H54 (cell line): ENCODE measurements at places on chromosomes 4 and X.

GRCh38 chrX:23327104-23327503, 7.5 kb upstream of the PTCHD1 start:
- DNase-seq = no peak

DNA sequence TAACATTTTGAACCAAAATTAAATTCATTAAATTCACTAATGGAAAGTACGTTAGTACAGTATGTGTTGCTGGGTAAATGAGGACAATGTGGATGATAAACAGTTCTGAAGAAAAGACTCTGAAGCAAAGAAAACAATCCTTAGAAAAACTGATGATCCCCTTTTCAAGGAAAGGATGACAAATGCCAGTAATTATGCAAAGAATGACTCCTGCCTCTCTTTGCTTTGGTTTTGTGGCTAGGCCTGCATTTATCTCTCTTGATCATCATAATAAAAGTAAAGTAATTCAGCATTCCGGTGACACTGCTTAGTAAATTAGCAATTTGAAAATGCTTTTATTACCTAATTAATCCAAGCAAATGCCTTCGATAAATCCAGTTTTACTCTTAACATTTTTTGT, 652.2 kb upstream of the DIPK2B start:
- DNase-seq = no peak

- no peak for DNase-seq
Observed at GRCh38 chrX:13377550-13377934, 57.7 kb upstream of the ATXN3L start.

DNA sequence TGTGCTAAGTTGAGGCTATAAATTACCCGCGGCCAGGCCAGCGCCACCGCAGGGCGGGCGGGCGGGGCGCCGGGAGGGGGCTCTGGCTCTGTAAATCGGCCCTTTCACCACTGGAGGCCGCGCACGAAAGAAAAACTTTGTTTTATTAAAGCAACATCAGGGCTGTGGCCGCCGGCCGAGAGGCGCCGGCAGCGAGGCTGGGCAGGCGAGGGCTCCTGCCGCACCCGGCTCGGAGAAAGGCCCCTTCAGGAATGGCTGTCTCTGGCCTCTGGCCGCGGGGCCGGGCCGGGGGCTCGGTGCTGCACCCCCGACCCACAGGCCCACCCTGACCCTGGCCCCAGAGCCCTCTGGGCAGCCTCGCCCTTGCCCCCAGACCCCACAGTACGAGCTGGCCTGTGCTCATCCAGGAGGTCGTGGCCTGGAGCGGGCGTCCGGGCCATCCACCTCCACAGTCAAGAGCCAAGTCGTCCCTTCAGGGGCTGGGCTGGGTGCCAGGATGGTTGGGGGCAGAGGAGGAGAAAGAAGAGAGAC, 29.5 kb upstream of the FGFR3 start:
- DNase-seq = no peak

DNA sequence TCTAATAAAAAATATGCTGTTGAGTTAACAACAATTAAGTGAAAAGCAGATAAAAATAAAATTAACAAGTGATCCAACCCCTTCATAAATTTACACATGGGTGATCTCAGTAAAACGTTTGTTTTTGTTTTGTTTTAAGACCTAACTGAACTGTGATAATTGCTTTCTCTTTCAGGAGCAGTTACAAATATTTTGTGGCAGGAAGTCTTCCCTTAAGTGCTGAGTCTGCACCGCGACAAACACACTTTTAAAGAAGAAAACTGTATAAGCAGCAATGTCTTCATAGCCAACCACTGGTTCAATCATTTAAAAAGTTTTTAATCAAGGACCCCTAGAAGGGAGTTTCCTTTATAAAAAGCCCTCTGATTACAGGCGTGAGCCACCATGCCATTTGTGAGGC, 53.7 kb upstream of the NFKB1 start:
- no peak for DNase-seq

DNA sequence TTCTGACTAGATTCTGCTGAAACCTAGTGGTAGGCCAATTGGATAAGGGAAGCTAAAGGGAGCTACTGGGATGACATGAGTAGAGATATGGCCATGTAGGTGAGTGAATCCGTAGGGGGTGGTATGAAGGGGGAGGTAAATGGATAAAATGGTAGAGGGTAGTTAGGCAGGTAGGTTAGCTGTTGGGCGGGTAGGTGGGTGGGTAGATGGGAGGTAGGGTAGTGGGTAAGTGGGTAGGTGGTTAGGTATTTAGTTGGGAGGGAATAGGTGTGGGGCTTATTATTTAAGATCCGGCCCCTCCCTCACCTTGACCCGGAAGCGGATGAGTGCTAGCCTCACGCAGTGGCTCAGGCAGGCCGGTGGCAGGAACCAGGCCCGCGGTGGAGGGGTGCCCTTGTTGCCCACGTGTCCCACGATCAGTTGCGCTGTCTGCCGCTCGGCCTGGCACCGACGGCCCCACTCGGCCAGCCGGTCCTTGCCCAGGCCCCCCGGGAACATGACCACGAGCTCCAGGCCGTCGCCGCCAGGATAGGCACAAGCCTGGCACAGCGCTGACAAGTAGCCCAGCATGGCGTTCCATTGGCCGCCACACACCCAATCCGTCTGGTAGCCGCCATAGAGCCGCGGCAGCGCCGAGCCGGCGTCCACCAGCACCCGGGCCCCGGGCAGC, 725 bp downstream of the FAM120C start:
- no peak for DNase-seq

DNA sequence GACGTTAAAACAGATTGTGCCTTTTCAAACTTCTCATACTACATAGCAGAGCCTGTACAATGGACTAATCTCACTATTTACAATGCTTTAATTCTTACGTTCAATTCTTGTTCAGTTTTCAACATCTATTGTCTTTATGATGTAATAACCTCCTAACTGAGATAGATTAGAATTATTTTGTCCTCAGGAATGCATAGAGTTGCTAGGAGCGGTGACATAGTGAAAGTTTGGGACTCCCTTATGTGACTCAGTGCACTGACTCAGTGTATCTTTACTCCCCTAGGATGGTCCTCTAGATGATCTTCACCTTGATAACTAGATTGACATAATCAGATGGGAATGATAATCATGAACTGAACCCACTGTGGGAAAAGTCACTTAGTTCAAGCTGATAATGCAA, 151.5 kb downstream of the VEGFC start:
- no peak for DNase-seq

DNA sequence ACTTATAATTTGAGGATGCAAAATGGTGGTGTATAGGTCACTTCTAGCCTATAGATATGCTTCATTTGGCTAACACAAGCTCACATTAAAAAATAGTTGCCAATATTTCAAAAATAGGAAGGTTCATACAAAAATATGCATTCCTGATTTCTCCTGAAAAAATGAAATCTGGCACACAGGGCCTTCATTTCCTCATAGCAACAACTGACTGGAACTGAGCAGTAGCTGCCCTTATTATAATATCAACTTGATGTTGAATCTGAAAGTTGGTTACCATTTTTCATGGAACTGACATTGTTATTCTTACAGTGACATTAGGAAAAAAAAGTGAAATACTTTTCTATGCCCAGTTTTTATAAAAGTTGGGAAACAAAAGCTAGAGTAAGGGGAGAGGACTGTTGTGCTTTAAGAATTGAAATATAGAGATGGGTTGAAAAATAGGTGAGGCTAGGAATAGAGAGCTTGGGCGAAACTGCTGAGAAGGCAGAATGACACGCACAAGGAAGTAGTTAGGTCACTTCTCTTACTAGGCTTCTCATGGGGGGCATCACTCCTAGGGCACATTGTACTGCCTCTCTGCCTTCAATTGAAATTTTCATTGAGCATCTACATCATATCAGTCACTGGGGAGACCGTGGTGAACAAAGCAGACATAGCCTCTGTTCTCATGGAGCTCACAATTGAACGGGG, 43.1 kb upstream of the C1GALT1C1 start:
- no peak for DNase-seq

- no peak for DNase-seq
Observed at GRCh38 chr4:7398788-7399439, 35.8 kb downstream of the PSAPL1 start.

GRCh38 chr4:173746424-173746823, 216.4 kb upstream of the HAND2 start:
- DNase-seq = no peak

DNA sequence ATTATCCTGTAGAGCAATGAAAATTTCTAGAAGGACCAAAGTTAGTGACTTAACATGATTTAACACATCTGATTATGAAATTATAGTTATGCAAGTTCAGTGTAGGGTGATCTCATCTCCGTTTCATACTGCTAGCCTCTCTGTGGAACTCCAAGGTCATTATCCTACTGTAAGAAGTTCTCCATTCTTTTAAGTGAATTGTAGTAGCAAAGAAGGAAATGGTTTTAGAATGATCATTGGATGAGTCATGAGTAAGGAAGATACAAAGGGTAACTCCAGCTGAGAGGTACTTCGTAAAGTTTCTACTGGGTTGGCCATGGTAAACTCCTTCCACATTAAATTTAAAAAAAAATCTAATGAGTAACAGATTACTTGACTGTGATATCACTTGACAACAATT, 215.0 kb upstream of the GIMD1 start:
- DNase-seq = peak; percentile 25

DNA sequence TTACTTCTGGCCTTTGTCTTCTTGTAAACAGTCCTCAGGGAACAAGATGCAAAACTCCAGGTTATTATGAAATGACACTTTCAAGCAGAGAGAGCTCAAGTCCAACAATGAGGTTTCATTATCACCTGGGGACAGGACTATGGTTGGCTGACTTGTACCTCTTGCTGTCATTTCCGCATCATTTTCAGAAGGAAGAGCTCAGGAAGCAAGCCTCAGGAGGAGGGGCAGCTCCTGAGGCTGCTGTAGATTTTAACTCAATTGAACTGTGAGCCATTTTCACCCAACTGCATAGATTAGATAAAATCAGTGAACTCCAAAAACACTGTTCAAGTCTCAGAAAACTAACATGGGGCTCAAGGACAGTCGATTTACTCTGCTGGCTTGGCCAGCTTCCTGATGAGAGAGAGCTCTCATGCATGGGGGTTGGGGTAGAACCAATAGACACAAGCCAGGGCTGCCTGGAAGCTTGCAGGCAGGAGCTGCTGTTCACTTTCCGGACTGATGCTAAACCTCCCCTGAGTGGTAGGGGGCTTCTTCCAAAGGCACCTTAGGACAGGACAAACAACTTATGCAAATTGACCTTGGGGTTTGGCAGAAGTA, 23.6 kb downstream of the TMEM255A start:
- DNase-seq = no peak

GRCh38 chrX:154712781-154713740, 37.8 kb downstream of the GAB3 start:
- peak; percentile 34 for DNase-seq

DNA sequence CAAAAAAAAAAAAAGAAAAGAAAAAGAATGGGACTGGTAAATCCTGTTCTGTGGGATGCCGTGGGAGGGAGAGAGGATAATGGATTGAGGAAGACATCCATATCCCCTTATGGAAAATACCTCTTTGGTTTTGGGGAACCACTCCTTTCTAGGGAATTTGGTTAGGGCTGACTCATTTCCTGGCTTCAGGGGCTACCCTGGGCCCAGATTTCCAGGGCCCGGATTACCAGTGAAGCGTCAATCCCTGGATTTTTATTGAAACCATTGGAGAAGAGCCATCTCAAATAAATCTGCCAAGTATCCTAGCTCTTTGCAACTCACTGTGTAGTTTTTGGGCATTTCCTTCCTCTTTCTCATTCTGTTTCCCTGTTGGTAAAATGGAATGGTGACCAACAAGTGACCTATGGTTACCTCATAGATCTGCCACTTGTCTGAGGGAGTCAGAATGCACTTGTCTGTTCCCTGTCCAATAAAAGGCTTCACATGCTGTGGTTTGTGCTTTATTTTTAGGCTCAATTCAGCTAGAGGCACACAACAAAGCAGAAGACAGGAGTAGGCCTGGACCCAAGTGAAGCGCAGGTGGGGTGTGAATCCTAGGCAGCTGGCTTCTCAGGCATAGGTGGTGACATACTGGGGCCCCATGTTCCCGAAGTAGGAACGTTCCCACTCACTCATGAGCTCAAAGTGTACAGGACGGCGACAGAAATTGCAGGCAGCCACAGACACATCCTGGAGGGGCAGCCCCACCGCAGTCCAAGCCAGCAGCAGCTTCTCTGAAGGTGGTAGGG, 8.6 kb downstream of the APEX2 start:
- DNase-seq = peak; percentile 9

- DNase-seq = no peak
Observed at GRCh38 chr4:72314869-72315268, 254.2 kb downstream of the ADAMTS3 start.

GRCh38 chr4:186827534-186827897, 103.9 kb upstream of the FAT1 start:
- DNase-seq = no peak

DNA sequence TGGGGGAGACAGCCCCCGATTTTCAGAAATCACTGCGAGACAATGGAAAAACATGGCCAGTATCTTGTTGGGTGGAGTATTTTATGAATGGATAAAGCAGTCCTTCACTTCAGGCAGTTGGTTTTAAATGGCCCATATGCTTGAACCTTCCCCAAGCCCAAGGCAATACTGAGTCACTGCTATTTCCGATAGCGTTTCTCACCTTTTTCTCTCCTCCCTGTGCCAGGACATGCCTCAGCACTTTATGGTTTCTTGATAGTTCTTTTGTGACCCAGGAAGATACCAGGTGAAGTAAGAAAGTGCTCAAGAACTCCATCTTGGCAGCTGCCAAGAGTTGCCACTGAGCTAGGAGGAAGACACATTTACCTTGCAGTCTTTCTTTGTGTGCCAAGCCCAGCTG, 26.8 kb upstream of the ESX1 start:
- DNase-seq = no peak

DNA sequence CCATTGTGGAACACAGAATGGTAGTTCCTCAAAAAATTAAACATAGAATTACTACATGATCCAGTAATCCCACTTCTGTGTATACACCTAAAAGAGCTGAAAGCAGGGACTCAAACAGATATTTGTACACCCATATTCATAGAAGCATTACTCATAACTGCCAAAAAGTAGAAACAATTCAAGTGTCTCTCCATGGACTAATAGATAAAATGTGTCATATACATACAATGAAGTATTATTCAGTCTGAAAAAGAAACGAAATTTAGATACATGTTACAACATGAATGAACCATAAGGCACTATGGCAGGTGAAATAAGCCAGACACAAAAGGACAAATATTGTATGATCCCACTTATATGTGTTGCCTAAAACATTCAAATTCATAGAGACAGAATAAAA, 145.1 kb downstream of the ANTXR2 start:
- DNase-seq = no peak

GRCh38 chr4:150583287-150584110, 1.5 kb downstream of the MAB21L2 start:
- DNase-seq = no peak

GRCh38 chrX:119228512-119229252, 7.4 kb upstream of the PGRMC1 start:
- DNase-seq = peak; percentile 47

- no peak for DNase-seq
Observed at GRCh38 chr4:145815027-145815612, 123.5 kb downstream of the ZNF827 start.

DNA sequence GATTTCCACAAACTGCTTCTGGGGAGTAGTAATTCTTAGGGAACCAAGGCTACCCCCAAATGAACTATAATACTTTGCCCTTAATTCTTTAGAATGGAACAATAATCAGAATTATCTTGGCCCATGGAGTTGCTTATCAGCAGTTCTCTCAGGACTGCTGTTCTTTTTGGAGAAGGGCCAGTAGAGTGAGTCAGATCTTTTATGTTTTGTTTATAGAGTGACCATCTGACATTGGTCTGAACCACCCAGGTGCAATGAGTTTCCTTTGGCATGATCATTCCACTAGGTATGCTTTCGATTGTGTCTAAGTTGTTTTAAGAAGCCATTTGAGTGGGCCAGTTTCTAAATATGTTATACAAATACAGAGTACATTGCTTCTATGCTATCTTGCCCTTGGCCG, 31.8 kb downstream of the PRRG1 start:
- DNase-seq = peak; percentile 0

GRCh38 chr4:182179105-182179504, 64.1 kb upstream of the TENM3 start:
- DNase-seq = no peak
